ENCODE measurements at places on chromosomes 1 and 21.

GRCh38 chr1:189708674-189709073 lies 769.0 kb downstream of the BRINP3 start:
- no peak for DNase-seq

DNA sequence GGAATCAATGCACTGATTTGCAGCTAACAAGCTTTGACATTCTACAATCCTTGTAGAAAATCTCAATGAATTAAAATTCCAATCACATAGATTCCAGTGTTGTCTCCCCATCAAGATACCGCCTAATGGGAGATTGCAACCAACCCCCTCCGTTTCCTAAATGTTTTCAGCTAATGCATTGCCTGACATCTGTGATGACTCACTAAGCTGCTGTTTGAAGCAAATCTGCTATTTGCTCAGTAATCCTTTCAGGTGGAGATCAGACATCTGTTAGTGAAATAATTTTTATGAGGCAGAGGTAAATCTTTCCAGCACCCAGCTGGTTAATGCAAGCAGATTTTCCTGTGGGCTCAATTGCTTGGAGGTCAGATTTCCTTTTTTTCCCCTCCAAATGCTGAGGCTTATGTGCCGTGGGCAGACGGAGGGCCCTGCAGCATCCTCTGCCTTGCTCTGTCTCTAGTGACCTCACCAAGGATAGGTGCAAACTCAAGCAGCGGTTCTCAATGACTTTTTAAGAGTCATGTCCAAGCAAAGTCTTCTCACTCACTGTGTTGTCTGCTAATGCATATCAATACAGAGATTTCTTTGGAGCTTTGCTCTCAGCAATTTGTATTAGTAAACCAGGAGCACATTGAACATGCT lies 91.1 kb upstream of the RAB3GAP2 start:
- DNase-seq, result no peak

DNA sequence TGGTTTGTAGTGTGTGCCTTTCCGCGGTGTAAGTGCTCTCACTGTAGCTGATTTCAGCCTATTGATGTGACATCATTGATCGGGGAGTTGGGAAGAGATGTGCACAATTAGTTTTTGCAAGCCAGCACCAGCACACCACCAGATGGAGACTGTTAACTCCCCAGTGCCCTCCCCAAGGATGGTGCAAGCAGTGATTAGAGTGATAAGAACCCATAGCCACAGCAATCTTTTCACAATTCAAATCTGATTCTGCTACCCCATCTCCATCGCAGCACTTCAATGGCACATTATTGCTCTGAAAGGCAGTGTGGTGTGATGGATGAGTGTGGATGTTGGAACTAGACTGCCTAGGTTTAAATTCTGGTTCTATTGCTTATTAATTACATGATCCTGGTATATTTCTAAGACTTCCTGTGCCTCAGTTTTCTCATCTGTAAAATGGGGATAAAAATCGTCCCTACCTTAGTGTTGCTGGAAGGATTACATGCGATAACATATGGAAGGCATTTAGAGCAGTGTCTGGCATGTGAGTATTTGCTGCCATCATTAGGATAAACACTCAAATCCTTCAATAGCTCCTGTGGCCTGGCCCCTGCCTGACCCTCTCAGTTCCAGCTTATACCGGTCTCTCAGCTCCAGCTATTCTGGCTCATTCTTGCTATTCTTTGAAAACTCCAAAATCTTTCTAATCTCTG lies 6.7 kb downstream of the CSF3R start:
- no peak for DNase-seq

- no peak for DNase-seq
Measured at GRCh38 chr1:19412654-19413053, 72.7 kb downstream of the CAPZB start.

- DNase-seq, result peak; percentile 65
Measured at GRCh38 chr1:53278298-53278725, 40.0 kb upstream of the MAGOH start.

DNA sequence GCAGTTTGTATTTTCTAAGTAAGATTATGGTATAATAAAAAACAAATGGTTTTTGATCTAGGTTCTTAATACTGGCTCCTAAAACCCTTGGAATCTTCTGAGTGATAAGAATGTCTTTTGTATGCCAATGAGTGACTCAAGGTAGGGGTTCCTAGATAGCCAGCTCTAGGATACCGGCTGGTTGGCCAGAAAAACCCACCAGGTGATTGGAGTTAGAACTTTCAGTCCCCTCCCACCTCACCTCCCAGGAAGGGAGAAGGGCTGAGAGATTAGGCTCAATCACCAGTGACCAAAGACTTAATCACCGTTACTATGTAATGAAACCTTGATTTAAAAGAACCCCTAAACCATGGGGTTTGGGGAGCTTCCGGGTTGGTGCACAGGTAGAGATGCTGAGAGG lies 8.7 kb upstream of the BRDT start:
- no peak for DNase-seq

DNA sequence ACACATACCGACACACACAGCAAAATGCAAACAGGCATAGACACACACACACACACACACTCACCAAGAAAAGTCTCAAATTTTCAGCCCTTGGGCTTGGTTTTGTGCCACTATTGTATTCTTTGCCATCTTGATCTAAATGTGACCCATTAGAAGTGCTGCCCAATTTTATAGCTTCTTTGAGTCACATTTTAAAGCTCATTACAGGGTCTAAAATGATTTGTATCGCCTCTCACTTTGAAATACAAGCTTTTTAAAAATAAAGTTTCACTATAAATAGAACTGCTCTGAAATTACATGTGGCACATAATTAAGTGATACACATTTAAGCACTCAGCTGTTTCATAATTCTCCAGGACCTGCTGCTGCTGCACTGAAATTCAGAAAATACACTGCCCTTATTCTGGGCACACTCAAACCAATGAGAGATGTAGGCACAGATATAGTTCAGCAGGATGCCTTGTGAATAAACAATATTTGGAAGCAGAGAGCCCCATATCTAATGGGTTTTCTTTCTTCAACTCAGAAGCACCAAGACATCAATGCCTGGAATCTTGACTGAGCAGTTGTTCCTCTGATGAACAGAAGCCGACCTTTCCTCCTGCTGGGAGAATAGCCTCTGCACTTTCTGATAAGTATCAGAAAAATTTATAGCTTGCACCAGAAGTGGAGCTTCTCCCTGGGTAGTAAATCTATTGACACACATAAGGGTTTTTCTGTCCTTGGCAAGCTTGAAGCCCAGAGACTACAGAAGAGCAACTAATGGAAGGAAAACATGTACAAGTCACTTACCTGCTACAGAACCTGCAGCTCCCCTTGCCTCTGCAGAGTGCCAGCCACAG lies 37.0 kb upstream of the PLPPR4 start:
- no peak for DNase-seq

GRCh38 chr1:24901791-24902470 lies 28.1 kb downstream of the RUNX3 start:
- DNase-seq, result no peak

DNA sequence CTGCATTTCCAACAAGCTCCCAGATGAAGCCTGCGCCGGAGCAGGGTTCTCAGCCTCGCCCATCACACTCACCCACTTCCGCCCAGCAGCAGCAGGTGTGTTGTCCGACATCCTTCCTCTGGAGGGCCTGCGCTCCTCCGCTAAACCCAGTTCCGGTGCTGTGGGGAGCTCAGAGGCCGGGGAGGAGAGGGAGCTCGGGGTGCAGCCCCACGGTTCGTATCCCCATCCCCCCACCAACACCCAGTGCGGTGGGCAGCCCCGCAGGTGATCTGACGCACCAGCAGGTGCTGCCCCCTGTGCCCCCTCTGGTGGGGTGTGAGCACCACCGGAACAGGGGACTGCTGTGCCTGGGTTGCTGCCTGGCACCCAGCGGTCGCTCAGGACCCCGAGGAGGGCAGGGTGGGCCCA lies 3.4 kb upstream of the PEX10 start:
- no peak for DNase-seq

GRCh38 chr1:235867903-235868469 lies 1.3 kb upstream of the LYST start:
- peak; percentile 8 for DNase-seq

DNA sequence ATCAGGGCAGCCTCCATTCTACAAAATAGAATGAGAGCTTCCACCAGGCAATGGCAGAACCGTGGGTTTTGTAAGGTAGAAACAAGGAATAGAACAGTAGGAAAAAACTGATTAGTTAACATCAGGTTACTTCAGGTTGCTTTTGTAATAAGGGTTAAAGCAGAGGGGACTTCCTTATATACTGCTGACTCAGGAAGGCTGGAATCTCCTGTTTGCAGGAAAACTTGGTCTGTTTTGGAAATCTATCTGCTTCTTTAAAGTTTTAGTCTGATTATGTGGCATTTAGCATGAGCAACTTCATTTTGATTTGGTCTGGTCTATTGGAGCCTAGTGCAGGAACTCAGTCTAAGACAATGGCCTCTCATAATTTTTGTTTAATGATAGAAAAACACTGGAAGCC lies 32.7 kb upstream of the RAB4A start:
- DNase-seq, result no peak

DNA sequence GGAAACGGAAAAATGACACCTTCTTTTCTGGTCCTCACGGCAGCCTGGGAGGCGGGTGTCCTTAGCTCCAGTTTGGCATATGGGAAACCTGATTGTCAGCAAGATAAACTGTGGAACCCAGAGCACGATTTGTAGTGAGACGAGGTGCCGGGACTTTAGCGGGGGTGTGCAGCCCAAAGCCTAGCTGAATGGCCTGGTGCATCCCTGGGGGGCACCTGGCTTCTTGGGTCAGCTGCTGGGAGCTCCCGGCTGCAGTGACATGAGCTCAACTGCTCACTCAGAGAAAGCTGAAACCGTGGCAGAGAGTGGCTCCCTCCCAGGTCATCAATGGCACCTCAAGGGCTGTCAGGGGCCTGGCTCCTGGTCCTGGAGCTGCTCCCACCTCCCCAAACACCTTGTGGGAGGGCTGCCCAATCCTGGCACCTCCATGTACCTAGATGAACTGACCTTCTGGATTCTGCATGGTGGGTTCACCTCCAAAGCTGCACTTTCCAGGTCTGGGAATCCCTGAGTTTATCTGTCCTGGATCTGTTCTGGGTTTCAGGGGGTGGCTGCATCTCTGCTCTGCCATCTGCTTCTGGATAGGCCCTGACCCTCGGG lies 260.5 kb downstream of the MATN1 start:
- no peak for DNase-seq

GRCh38 chr1:225709101-225709500 lies 56.2 kb upstream of the ENAH start:
- DNase-seq, result no peak

DNA sequence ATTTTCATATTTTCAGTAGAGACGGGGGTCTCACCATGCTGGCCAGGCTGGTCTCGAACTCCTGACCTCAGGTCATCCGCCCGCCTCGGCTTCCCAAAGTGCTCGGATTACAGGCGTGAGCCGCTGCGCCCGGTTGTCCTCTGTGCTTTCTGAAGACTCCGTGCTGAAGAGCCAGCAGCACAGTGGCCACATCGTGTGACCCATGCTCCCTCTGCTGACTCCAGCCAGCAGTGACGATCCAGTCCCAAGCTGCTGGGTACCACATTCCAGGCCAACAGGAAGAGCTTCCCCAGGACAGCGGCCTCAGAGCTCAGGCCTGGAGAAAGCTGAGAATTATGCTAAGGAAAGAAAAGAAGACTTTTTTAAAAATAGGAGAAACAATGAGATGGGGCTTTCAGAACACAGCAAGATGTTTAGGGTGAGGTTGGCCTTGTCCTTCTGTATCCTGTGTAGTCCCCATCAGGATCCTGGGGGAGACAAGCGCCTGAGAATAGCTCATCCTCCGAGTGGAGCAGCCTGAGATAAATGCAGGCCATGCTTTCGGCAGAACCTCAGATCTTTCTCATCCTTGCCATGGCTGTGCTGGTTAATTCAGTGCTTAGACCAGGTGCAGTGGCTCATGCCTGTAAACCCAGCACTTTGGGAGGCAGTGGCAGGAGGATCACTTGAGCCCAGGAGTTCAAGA lies 207.1 kb downstream of the SLC35F3 start:
- DNase-seq, result no peak

DNA sequence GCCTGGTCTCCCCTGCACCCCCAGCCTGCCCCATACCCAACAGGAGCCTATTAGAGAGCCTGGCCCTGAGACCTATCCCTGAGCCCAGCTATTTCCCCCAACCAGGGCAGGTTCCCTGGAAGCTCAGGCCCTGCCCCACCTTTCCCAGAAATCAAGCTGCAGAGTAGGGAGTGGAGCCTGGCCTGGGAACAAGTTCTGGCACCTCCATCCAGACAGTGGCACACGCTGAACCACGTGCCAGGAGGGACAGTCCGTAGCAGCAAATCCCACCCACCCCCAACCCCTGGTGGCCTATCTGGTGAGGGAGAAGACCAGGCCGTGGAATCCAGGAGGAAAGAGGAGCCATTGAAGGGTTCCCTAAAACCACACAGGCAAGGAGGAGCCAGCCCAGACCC lies 22.6 kb downstream of the TNNT2 start:
- no peak for DNase-seq

GRCh38 chr21:45074818-45075595 lies 627 bp downstream of the ADARB1 start:
- DNase-seq, result no peak

DNA sequence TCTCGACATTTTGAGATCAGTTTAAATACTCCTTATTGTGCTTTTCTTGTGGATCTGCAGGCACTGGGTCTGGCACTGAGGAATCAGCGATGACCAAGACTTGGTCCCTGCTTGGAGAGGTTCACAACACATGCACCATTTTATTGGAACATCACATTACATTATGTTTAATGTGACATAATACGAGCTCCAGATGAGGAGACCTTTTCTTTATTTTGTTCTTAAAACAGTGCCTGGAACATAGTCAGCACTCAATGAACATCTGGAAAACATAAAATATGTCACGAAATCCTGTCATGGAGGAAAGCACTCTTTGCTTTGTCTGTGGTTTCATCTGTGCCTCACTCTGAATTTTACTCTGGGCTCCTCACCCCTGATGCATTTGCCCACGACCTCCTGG lies 110.7 kb downstream of the ST6GALNAC3 start:
- DNase-seq, result no peak

- no peak for DNase-seq
Measured at GRCh38 chr21:42707207-42707830, 53.9 kb downstream of the PDE9A start.

DNA sequence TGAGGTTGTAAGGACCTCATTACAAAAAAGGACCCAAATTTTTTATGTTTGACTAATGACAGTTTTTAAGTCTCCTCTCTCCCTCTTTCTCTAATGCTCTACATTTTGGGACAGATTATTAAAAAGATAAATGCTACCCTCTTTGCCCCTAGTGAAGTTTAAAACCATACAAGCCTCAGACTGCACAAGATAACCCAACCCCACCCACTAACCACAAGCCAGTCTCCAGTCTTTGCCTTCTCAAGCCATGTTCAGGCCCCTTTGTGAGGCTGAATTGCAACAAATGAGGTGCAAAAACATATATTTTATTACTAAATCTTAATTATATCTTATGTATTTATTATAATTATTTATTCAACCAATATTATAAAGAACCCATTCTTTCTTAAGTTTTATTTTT lies 597.2 kb upstream of the BRINP3 start:
- no peak for DNase-seq

- DNase-seq, result no peak
Measured at GRCh38 chr21:46253610-46254124, 25.1 kb upstream of the LSS start.

DNA sequence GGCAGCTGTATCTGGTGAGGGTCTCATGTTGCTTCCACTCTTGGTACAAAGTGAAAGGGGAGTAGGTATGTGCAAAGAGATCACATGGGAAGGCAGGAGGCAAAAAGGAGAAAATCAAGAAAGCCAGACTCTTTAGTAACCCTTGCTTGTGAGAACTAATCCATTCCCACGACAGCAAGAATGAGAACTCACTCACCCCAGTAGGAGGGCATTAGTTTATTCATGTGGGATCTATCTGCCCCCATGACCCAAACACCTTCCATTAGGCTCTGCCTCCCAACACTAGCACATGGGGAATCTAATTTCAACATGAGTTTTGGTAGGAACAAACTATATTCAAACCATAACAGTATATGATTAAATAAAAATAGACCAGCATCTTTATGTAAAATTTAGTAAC lies 57.6 kb downstream of the ZNHIT6 start:
- no peak for DNase-seq
